ENCODE measurements at places on chromosomes 16 and 17.

- DNase-seq: peak; percentile 49
These were observed 667 bp downstream of the EFCAB13 start for GRCh38 chr17:47324224-47325020.

DNA sequence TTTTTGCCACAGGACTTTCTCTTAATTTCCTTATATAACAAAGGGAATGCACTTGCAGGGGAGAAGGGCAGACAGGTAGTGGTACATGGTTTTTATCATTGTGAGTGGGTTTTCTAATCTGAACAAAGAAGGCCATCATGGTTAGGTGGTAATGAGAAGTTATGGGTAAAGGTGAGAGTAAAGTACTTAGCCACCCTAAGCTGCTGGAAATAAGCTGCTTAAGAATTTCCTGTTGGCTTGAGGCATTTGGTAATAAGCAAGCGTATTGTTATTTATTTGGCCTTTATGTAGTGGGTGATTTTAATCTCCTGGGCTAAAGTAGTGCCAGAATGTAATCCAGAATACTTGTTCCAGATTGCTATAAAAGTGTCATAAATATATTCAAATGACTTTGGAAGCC, 27.1 kb downstream of the TAC4 start:
- DNase-seq: no peak

DNA sequence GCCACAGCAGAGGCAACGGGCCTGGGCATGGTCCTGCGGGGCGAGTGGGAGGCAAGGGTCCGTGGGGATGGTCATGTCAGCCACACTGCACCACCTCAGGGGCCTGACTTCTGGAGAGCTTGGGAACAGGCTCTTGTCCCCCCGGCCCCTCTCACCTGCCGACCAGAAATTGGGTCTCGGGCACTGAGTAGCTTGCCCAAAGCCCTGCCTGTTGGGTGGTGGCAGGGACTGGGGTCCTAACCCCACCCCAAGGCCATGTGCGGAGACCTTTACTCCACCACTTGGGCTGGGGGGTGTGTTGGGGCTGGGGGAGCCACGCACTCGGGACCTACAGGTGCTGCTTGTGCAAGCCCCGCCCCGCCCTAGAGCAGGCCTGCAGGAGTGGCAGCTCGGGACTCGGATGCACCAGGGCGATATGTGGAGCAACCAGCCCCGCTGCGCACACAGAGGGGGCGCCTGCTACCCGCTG, 24.2 kb upstream of the CHMP6 start:
- DNase-seq: no peak

DNA sequence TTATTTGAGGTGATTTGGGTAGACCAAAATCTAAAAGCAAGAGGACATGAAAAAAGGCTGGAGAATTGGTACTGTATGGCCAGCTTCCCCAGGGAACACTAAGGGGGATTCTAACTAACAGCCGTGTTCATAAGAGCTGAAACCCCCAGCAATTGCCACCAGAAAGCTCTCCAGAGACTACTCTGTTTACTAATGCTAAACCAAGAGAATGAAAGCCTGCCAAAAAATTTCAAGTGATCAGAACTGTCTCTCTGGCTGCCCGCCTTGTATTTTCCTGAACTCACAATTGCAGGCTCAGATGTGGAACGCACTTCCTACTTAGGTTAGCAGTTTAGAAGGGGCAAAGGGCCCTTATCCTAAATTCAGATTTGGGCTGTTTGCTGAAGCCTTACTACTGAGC, 24.1 kb downstream of the MYH10 start:
- no peak for DNase-seq

GRCh38 chr16:1978476-1979120, 2.7 kb downstream of the NOXO1 start:
- DNase-seq: no peak

DNA sequence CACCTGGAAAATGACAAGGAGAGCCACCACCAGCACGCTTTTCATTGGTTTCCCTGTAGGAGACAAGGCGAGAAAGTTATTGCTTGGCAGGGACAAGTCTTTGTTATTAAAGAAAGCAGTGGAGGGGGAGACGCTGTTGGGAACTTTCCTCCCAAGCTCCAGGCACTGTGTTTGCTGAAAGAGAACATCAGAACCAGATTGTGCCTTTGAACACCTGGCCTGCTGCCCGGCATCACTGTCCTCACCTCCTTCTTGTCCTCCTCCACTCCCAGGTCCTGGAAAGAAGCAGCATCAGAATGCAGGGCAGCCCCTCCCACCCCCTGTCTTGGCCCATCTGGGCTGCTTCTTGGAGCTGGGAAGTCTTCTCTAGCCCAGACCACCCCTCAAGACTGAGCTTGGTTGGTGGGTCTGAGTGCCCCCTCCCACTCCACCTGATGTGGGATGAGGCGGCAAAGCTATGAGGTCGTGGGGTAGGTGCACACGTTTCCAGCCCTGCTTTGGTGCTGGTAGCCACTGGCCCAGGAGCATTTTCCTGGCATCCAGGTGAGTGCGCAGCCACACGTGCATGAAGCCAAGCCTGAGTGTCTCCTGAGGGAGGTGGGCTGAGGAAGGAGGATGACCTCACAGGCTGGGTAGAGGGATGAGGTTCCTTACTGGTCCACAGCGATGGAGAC, 6.2 kb downstream of the CCR7 start:
- no peak for DNase-seq

All from DMS153 (cell line).